Endothelial cell of umbilical vein (primary cell): ENCODE measurements at places on chromosomes 3 and 15. TPM values are rescaled to one million over a fixed set of nuclear protein-coding genes. Genes with fewer than 3 reads are reported as not detected.

RPP25 gene
- 13.7 and 13.8 TPM in 2 replicates for total RNA-seq

SMCO1 gene
- not detected in 2 replicates for total RNA-seq

LINGO1 gene
- total RNA-seq: 0.32 and 0.33 TPM in 2 replicates

TMEM207 gene
- total RNA-seq: not detected in 2 replicates

CCDC80 gene
- total RNA-seq: 59.3 and 77.2 TPM in 2 replicates
